ENCODE measurements at places on chromosomes 4 and X.

- no peak for DNase-seq
Observed at GRCh38 chr4:48432017-48432416, 51.1 kb upstream of the SLC10A4 start.

- no peak for DNase-seq
Observed at GRCh38 chr4:78325271-78326157, 226.1 kb upstream of the ANXA3 start.

GRCh38 chr4:114758066-114758465, 159.5 kb downstream of the UGT8 start:
- no peak for DNase-seq

DNA sequence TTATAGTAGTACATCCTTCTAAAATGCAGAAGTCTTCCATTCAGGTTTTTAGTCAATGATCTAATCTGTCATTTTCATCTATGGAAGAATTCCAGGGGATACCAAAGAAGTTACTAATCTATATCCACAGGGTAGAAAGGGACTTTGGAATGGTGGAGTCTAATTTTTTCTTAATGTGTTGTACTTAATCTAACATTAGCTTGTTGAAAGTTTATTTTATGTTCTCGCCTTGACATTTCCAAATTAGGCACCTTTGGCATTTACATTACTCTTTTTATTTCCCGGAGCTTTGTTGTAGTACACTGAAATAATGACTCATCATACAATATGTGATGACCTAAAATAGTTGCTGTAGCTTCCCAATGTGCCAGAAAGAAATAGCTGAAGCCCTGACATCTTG, 91.5 kb downstream of the HTR2C start:
- DNase-seq = no peak

DNA sequence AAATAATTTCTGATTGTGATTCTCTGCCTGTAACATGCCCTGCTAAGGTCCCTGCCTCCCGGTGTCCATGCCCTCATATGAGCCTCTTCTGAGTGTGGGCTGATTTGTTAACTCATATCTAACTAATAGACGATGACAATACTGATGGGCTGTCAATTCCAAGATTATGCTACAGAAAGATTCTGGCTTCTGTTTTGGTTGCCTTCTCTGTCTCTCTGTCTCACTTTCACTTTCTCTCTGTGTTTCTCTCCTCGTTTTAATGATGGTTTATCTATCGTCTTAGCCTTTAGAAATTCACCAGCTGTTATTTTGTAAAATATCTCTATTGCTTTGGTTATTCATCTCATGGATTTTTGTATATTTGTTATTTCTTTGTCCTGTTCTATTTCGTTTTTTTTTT, 312.5 kb upstream of the ANXA10 start:
- DNase-seq = no peak

GRCh38 chr4:52093466-52093865, 42.4 kb downstream of the SPATA18 start:
- DNase-seq = no peak

DNA sequence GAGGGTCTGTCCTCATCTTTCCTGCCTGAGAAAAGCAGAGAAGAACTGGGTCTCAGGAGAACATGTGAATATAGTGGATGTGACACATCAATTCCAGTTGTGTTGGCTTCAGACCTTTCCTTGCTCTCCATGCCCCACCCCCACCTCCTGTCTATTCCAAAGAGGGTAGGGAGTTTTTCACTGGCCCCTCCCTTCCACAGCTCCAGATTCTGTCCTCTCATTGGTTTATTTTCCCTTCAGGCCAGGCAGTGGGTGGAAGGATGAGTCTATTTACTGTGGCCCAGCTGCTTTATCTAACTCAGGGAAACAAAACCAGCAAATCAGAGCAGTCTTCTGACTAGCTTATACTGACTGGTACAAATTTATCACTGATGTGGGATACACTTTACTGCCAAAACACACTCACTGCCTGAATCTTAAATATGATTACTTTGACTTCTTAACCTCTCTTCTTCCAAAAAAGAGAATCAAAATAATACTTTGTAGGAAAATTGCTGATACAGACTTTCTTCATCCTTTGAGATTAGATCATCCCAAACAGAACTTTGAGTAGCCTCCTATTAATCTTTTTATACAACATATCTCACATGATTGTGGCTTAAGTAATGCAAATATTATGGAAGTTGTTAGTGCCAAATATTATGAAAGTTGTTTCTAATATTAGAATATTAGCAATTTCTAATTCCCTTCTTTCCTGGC, 221.2 kb downstream of the MID1 start:
- DNase-seq = no peak

DNA sequence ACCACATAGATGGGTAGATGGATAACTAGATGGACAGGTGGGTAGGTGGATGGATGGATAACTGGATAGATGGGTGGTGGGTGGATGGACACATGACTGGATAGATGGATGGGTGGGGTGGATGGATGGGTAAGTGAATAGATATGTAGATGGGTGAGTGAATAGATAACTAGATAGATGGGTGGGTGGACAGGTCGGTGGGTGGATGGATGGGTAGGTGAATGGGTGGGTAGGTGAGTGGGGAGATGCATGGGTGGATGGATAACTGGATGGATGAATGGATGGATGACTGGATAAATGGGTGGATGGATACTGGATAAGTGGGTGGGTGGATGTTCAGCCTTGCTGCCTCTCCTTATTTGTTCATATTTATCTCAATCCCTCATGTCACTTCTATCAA, 52.1 kb upstream of the MTNR1A start:
- DNase-seq = no peak

GRCh38 chr4:111776561-111776960, 368.7 kb upstream of the FAM241A start:
- DNase-seq = no peak

GRCh38 chr4:145530662-145531061, 49.0 kb downstream of the SMAD1 start:
- DNase-seq = no peak

GRCh38 chr4:24213961-24214360, 324.1 kb upstream of the PPARGC1A start:
- DNase-seq = no peak

DNA sequence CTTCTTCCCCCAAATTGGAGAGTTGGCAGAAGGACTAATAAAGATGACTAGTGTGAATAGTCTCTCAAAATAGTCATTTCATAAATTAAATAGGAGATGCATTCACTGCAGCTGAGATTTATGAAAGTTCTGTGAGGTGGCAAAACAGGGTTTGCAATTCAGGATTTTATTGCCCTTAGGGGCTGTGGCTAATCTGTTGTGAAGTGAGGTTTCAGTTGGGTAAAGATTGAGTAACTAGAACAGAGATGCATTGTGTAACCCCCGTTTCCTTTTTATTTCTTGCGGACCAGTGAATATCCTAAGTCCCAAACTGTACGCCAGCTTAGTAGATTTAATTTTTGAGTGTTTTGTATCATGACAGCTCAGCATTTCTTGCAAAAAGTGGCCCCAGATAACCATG, 16.2 kb upstream of the SCRG1 start:
- DNase-seq = no peak

GRCh38 chr4:99712099-99712498, 54.5 kb upstream of the C4orf54 start:
- no peak for DNase-seq

DNA sequence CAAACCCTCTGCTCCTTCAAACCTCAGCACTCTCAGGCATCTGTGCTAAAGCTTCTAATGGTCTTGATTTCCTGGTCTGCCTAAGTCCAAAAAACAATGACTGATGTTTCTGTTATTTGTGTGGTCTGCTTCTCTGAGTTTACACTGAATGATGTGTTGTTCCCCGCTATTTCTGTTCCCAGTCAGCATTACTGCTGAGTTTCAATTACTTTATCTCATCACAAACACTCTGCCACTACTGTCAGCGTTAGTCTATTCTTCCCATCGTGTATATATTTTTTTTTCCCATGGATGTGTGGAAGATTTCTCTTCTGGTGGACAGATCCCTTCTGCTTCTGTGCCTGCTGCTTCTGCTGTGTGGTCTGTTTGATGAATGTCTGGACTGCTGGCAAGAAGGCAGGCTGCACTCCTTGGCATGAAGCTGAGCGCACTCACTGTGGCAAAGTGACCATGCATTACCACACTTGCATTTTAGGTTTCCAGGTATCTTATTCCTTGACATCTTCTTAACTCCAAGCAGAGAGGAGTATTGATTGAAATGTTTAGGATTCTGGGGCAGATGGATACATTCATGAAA, 106.9 kb upstream of the PAQR3 start:
- no peak for DNase-seq

GRCh38 chrX:129958814-129959492, 23.5 kb upstream of the BCORL1 start:
- no peak for DNase-seq

- no peak for DNase-seq
Observed at GRCh38 chr4:16011173-16011572, 48.2 kb upstream of the FGFBP2 start.

DNA sequence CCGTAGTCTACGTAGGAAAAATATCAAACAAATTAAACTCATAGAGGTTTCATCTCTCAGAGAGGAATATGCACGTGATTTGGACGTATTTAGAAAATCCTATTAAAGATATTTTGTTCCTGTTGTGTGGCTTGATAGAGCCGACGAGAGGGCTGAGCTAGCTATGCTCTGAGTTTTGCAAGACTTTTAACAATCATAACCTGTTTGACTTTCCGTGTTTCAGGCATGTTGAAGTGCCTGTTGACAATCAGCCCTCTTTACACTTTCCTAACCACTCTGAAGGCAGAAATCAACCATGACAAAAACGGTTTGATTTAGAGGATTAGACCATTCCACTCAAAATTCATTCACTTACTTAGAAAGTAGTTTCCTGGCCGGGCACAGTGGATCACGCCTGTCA, 297.3 kb downstream of the ASMT start:
- no peak for DNase-seq

- DNase-seq = no peak
Observed at GRCh38 chr4:151687021-151687640, 73.7 kb downstream of the GATB start.

GRCh38 chr4:151804821-151805220, 44.0 kb upstream of the GATB start:
- no peak for DNase-seq

GRCh38 chr4:179631321-179631720, 2189.1 kb upstream of the AGA start:
- DNase-seq = no peak

DNA sequence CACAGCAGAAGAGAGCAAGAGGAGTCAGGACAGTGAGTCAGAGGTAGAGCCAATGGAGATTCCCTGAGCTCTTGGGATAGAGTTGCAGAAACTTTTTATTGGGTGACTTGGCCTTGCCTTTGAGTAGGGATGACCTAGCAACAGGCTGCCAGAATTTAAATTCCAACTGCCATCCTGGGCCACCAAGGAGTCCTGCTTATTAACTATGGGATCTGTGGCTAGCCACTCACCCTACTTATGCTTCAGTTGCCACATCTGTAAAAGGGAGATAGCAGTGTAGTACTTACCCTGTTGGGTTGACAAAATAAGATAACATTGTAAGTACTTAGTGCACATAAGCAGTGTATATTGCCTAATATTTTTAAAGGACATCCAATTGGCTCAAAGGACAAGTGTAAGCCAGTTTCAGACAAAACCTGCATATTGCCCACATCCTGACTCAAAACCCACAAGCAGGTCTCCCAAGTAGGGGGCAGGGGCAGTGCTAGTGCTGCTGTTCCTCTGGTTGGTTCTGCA, 43.5 kb upstream of the TMEM164 start:
- no peak for DNase-seq

DNA sequence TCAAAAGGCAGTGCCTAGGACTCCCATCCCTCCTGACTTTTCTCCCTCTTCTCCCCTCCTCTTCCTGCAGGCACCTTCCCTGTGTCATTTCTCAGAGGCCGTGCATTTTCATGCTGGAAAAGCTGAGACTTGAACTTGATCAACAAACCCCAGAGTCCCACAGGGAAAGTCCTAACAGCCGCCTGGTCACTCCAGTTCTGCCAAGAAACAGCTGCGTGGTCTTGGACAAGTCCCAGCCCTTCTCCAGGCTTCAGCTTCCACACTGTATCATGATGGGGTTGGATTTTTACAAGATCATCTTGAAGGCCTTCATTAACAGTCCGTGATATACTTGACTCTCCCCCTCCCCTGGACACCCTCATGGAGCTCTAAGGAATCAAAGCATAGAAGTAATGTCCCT, 366.0 kb downstream of the BCOR start:
- DNase-seq = no peak

Data from NCI-H2227 treated with DMSO at 0.1 percent for 48 hours (cell line).